ENCODE measurements at places on chromosomes 7 and 10.

DNA sequence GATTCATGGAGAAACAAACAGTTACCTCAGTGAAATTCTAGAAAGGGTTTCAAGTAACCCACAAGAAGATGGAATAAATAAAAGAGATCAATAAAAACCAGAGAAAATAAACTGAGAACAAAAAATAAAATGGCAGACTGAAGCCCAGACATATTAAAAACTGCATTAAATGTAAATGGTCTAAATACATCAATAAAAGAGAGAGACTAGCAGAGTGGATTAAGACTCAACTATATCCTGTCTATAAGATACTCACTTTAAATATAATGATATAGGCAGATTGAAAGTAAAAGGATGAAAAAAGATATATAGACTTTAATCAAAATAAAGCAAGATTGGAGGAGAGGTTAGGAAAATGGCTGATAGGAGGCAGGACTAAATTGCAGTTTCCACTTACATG is 18.8 kb upstream of the EBF3 start:
- DNase-seq = no peak

DNA sequence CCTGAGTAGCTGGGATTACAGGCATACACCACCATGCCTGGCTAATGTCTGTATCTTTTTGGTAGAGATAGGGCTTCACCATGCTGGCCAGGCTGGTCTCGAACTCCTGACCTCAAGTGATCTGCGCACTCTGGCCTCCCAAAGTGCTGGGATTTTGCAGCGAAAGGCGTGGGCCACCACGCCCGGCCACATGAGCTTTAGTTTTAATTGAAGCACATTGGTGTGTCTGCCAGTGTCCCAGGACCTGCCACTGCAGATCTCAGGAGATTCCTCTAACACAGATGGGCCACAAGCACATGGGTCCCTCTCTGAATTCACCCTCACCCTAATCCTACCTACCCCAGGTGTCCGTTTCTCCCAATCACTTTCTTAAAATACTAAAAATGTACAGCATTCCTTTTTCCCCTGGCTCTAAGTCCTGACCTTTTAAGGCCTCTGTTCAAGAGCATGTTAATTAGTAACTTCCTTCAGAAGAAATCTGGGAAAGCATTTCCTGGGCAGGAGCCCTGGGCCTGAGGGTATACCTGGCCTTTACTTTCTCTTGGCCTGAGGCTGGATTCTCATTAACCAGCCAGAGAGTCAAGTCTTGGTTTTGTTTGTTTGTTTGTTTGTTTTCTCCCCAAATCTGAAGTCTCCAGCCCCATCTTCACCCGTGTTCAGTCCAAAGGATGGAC is 82.6 kb downstream of the PRPF18 start:
- DNase-seq = no peak

GRCh38 chr7:114842551-114843065 is 79.3 kb upstream of the MDFIC start:
- no peak for DNase-seq

DNA sequence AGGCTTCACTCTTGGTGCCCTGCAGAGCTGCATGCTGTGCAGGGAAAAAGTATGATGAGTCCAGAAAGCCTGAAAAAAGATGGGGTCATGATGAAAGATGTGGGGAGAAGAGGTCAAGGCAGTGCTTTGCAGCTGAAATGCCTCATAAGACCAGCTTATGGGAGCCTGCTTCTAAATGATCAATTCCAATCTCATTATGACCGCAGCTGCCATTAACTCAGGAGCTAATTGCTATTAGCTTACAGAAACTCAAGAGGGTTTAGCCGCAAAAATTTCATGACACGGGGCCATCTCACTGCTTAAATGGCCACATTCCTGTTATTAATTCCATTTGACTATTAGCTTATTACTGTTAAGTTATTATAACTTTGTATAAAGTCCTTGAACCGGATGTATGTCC is 502.9 kb upstream of the ZMIZ1 start:
- DNase-seq = no peak

DNA sequence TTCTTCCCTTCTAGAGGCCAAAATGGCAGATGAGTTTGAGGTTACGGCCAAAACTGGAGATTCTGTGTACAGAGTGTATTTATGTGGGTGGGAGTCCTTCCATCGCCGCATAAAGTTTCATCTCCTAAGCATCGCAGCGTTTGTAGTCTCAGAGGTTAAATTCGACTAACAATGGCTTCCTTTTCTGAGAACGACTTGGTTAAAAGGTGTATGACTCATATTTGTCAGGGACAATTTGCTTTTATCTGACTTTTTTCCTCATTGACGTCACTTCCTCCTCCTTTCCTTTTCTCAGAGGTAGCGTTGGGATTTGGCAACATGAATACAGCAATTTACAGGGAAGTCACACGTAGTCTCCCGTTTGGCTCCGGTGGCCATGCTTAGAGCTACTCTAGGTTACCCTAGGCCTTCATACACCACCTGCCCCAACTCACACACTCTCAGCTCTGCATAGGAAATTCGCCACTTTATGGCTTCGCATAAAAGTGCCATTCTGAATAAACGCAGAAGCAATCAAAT is 37.6 kb upstream of the TCF7L2 start:
- DNase-seq = no peak

DNA sequence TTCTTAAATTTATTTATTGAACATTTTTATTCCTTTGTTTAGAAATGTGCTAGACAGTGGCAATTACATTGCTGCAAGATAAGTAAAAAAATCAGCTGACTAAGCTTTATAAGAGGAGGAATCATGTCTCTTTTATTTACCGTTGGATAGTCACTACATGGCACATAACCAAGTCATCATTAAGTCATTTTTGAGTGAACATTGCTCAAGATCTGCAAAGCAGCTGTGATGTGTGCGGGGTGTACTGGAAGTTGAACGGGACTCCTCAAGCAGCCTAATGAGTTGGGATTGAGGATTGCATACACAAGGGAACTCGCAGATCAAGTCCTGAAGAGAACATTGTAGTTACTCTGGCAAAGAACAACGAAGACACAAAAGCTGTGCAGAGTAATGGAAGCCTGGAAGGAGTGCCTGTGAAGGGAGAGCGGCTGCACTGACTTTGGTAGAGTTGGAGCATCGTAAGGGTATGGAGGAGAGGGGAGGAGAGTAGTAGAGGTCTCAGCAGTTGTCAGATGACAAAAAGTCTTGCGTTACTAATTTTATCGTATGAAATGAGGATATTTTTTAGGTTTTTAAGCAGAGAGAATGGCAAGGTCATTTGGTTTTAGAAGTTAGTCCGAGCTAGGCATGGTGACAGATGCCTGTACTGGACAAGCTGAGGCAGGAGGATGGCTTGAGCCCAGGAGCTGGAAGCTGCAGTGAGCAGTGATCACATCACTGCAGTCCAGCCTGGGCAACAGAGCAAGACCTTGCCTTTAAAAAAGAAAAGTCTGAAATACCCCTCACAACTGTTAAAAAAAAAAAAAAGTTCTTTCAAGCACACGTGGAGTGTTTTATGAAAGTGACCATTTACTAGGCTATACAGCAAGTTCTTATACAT is 95.1 kb downstream of the BMPR1A start:
- no peak for DNase-seq

- no peak for DNase-seq
Measured at GRCh38 chr7:43850348-43851116, 18.8 kb downstream of the MRPS24 start.

DNA sequence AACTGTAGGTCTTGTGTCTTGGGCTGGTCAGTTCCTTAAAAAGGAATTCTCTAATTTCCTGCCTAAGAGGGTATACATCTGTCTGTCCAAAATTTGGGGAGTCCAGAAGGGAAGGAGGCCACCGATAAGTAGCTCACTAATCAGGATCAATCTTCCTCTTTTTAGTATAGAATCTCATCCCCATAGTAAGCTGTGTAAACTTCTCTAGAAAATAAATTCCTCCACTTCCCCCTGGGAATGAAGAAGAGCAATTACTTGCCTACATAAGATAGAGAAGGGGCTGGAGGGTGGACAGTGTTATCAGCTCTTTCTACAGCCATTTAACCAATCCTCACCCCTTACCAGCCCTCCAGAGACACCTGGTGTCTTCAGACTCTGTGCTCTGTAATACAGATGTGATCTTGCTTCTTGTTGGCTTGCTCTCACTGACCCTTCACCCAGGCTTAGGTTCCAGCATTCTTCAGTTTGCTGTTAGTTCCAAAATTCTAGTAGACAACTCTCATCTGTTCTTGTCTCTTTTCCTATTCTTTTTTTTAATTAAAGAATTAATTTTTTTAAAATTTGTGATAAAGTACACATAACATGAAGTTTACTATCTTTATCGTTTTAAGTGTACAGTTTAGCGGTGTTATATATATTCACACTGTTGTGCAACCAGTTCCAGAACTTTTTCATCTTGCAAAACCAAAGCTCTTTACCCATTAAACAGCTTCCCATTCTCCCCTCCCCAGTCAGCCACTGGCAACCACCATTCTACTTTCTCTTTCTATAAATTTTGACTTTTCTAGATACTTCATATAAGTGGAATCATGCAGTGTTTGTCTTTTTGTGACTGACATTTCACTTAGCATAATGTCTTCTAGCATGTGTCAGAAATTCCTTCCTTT is 6.5 kb upstream of the PRKAR2B start:
- no peak for DNase-seq

Measured in stimulated activated CD8-positive, alpha-beta memory T cell treated with anti-CD3 and anti-CD28 coated beads, Interleukin-12 subunit alpha, Interleukin-12 subunit beta, amount 100 ng/mL, for 1 hour (primary cell).